GM12891 (cell line): ENCODE measurements at places on chromosomes 7 and 10.

DNA sequence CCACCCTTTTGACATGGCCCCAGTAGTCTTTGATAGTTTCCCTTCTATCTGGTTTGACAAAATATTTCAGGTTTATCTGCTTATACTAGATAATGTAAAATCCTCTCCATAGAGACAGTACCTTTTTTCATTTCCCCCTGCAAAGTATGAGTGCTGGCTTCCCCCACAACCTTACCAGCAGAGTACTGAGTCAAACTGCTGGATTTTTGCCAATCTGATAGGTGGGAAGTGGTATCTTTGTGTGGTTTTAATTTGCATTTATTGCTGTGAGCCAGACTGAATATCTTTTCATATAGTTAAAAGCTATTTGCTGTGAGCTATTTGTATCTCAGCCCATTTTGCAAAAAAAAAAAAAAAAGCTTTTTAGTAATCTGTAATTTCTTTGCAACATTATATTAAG, 32.1 kb upstream of the HECTD2 start:
- DNase-seq, result no peak

DNA sequence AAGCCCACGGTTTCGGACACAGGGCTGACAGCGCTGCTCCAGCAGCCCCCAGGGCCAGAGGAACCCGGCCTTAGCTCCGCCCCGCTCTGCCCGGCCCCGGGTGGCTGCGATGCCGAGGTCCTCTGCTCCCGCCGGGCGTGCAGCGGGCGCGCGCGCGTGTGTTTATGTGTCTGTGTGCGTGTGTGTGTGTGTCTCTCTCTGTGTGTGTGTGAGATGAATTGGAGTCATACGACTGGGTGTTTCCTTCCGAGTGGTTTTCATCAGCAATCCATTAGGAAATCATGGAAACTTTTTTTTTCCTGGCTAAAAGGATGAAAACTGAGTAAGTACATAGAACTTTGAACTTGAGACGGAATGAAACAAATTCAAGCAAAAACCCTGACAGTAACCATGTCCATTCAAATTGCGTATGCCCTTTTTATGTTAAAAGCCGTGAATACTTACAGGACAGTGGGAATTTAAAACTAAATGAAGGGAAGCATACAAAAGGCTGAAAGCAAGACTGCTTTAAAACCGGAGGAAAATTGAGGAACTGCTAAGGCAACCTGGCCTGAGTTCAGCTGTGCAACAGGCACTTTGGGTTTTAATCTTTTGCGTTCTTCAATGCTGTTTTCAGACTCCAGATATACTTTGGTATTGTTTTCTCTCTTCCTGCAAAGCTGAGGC, at the start of gene CPED1:
Gene CPED1, plus strand, starts transcription at position 121 of the 666 bp plus-strand sequence. CDS start 911 bp downstream, outside the sequence.
- DNase-seq, result no peak

DNA sequence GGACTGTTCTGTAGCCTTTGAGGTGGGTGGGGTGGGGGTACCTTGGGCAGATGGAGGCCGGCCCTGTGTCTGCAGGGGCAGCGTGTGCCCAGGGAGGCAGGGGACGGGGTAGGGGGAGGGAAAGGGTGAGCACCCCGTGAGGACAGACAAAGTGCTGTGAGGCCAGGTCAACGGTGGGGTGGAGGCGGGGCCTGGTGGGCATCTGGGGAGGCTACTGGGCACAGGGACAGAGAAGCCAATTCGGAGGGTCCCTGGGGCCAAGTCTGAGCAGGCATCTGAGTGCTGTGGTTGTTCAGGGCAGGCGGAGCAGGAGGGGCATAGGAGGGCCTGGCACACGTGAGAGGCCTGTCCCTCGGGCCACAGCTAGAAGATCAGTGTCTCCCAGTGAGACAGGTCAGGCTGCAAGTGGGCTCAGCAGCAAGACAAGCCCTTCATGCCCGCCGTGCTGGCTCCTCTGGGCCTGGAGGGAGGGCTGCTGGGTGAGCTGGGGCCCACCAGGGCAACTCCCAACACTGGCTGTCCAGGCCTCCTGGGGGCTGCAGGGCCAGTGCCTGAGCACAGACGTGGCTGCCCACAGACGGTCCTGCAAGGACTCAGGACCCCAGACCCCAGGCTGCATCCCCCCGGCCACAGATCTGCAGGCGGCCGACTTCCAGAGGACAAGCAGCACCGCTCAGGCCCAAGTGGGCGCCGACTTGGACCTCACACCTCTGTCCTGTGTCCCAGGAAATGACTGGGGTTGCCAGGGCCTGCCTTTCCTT, 26.4 kb upstream of the KNDC1 start:
- no peak for DNase-seq

DNA sequence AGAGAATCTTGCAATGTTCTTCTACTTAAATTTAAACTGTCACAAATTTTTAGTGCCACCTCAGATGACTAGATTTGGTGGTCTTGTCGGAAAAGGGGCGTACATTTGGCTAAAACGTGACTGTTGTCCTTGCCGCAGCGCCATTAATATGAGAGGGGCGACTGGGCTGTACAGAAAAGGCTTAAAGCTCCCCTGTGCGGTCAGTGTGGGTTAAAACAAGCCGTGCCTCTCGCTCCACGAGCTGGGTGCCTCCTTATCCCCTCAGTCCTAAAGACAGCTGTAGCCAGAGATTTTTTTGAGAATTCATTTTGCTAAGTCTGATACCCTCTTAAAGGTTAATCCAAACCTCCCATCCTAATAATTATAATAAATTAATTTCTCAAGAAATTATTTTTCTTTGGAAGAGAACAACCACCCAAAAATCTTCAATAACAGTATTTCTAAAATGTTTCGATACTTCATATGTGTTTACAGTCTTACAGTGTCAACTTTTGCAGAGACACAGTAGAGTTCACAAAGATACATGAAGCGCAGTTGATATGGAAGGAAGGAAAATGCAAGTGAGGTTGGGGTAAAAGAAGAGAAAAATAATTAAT, 68.6 kb downstream of the C7orf25 start:
- DNase-seq, result no peak

DNA sequence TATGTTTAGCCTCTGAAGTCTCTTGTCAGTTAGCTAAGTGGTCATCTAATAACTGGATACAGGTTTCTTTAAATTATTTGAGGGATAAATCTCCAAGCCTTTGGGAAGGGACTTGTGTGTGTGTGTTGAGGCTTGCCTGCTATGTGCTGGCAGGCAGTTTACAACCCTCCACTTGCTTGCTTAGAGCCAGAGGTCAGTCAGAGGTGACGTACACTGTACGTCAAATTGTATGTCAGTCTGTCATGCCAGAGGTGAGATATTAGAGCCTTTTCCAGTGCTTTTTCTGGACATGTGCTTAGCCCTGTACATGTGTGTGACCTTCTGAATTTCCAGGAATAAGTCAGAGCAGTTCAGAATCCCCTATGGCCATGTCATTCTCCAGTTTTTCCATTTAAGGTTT, 438.9 kb downstream of the SDK1 start:
- no peak for DNase-seq

DNA sequence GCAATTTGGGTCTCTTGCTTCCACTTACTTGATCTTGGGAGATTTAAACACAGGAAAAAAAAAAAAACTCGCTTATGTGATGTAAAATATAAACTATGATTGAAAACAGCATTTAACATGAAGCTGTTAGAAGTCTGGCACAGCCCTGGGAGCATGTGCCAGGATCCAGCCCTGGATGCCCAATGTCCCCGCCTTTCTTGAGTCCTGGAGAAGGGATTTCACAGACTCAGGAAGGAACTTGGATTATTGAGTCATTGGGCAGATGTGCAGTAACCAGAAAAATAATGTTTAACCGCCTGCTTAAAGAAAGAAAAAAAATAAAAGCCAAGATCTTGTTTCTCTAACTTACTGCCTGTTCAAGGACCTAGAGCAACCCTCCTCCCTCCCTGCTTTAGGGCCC, 3.7 kb upstream of the JCAD start:
- no peak for DNase-seq

DNA sequence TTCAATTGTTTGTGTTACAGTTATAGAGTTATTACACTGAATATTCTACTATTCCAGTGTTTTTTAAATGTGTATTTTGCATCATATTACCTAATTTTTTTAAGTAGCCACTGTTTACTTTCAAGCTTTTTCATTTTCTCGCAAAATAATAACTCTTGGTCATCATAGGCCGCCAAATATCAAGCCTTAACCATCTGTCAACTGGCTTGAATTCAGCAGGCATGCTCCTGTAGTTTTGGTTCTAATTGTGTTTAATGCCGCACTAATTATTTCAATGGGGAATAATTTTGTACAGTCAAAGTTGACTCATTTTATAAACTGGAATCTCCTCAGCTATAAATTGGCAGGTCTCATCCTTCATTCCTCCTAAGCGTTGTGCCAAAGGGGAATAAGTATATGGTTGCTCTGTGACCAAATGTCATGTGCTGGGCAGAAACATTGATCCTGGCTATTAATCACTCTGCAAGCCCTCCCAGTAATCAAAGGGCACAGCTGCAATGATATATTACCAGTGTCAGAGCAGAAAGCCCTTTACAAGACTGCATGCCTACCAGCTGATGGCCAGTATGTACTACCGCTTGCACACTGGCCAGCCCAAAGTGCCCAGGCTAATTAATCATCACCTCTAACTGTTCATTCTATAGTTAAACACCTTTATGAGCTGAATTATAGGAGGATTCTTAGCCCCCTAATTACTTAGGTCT, 74.8 kb downstream of the SKAP2 start:
- no peak for DNase-seq

DNA sequence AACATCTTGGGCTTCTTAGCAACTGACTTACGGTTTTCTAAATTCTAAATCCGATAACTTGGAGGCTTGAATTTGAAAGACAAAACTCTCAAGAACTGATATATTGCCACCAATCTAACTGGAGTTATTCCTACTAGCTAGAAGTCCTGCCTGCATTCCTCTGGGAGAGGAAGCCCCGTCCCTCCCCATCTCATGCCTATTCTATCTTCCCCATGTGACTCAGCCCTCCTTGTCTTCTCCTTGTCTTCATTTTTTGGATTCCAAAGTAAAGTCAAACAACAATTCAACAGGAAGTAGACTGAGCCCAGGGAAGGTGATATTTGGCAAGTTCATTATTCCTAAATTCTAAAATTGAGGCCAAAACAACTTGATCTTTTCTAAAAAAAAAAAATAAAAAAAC, 587.7 kb downstream of the KCNMA1 start:
- DNase-seq, result no peak

DNA sequence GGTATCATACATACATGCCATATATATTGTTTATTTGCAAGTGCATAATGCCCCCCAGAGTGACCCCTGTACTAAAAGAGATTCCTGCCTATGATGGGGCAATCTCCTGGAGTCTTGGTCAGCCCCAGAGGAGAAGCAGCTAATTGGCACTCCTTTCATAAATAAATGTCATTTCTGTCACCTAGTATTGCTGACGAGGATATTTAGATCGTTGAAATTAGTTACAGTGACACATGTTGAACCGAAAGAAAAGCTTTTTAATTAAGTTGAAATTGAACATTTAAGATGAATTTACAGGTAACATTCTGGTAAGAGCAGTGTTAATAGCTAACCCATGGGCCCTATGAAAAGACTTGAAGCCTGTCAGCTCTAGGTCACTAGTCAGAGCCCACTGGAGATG, 210.5 kb upstream of the LRGUK start:
- no peak for DNase-seq

GRCh38 chr10:14381475-14381874, 50.8 kb upstream of the FRMD4A start:
- DNase-seq, result no peak

GRCh38 chr10:323651-324293, 188.5 kb downstream of the ZMYND11 start:
- peak; percentile 69 for DNase-seq

DNA sequence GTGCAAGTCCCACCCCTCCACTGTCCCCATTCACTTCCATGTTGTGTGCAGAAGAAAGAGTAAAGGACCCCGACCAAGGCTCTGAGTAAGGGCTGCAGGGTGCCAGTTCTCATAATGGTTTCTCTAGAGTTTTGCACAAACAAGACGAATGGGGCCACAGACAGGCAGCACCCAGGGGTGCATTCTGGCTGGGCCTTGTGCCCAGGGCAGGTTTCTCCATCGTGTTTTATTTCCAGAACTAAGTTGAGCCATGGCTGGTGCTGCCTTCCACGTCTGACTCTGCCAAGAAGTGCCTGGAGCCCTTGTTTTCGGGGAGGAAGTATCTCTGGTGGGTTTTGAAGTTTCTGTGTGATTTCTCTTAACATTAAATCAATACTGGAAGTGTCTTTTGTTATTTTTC, 95.0 kb upstream of the SDK1 start:
- no peak for DNase-seq

DNA sequence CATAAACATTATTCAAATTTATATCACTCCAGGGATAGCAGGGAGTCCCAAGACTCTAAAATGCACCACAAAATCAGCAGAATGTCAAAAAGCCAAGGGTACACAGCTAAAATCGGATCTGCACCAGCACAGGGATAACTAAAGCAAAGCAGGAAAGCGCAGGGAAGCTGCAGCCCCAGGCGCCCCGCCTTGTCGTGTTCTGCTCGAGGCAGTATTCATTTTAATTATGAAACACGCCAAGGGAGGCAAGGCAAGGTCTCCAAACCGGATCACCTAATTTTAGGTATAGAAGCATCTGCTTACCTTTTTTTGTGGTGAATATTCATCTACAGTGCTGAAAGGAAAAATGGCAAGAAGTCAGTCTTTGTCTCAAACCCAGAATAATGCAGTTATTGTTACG, 199.4 kb downstream of the RAPGEF5 start:
- DNase-seq, result no peak

- no peak for DNase-seq
Measured at GRCh38 chr7:112023282-112023681, 182.9 kb downstream of the DOCK4 start.

- no peak for DNase-seq
Measured at GRCh38 chr10:59991661-59992060, 85.3 kb upstream of the CCDC6 start.

- no peak for DNase-seq
Measured at GRCh38 chr7:139829025-139829774, at the start of gene TBXAS1. TBXAS1 (plus strand) TSS chr7:139829264; CDS start chr7:139829391, 127 bp downstream.

DNA sequence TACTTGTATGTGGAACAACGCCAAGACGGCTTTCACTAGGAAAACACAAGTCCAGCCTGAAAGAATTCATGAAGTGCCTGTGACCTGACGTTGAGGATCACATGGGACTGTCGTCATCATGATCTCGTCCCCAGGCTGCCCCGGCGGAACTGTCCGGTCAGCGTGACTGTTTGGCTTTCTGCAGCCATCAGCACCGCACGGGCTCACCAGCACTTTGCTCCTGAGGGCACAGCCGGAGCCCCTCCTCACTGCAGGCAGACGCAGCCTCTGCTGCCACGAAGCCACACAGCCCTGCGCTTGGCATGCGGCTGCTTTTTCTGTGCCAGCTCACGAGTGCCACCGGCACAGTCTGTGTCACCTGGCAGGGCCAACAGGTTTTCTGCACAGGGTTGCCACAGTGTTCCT, 9.4 kb upstream of the GET4 start:
- no peak for DNase-seq

DNA sequence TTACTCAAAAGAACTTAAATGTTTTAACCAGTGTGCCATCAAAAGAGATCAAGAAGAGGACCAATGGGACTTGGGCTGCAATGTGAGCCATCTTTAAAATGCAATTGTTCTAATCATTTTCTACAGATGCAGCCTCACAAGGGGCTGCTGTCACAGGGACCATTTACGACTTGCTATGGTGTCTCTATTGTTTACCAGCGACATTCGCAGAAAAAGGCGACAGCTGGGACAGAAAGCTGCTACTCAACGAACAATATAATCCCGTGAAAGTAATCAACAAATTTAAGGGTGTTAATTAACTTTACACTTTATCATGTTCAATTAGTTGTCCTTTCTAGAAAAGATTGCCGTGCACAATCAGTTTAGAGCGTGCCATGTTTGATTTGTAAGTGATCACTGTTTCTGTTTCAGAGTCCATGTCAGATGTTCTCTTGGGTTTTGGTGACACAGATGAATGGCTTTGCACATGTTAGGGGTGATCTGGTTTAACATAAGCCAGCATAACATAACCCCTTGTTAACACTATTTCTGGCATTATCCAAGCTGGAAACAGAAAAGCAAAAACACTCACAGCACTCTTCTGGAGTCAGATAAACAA, 110.8 kb downstream of the HIBADH start:
- no peak for DNase-seq
